NCI-H1048 (cell line): ENCODE measurements at places on chromosomes 16 and 17.

DNA sequence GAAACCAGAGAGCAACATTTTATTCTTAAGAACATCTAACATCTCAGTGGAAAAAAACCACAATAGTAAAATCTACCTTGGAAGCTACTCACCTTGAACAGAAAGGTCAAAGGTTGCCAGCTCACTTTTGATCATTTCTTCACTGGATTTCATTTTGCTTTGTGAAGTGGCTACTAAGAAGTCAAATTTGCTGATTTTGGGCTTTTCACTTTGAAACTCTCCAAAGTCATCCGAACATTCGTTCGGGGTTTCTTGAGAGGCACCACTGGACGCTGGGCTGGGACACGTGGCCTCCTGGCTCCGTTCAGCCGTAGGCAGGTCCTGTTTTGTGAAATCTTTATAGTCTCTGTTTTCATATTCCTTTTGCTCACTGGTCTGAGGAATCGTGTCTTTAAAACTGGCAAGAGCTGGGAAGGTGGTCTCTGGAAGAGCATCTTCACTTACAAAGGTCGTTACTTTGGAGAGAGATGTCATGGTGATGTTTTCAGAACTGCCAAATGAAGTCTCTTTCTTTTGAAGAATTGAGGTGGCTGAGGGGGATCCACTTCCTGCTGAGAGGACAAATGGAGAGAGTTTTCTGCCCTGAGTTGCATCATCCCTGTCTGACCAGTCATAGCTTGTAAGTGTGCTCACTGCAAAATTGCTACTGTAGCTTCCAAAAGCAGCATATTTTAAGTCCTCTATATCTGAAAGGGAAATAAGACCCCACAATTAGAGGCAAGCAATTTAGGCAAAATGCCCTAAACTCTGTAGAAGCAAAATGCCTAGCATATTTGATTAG, 52.4 kb downstream of the DUSP14 start:
- DNase-seq: no peak

DNA sequence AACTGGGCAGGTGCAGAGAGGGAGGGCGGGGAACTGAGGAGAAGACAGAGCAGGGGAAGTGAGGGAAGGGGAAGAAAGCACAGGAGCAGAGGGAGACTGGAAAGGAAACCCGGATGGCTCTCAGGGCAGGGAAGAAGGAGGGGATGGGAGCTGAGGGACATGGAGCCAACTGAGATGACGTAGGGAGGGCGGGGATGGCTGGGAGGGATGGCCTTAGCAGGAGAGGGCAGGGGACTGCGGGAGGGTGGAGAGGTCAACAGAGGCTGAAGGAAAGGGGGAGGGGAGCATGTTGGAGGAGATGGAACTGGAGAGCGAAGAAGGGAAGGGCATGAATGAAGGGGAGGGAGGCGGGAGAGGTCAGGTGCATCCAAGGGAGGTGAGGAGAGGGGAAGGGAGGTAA, 81.9 kb downstream of the KCNJ12 start:
- no peak for DNase-seq

GRCh38 chr17:22600644-22601298, 908.4 kb downstream of the KCNJ18 start:
- peak; percentile 13 for DNase-seq

GRCh38 chr16:61366006-61366405, 670.2 kb downstream of the CDH8 start:
- DNase-seq: no peak

DNA sequence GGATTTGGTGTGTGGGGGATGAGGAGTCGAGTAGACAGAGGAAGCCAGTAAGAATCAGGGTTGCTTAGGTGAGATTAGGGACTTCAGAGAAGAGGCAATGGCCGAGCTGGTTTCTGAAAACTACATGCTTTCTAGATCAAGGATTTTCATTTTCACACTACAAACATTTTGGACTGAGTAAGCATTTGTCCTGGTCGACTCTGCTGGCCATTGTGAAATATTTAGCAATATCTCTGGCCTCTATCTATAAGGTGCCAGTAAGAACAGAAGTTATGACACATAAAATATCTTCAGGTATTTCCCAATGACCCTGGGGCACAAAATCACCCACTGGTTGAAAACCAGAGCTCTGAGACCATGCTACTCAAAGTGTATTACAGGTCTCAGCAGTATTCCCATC, 1275.1 kb upstream of the CDH8 start:
- no peak for DNase-seq

GRCh38 chr16:8943966-8944759, 19.5 kb downstream of the USP7 start:
- no peak for DNase-seq

- DNase-seq: no peak
Observed at GRCh38 chr17:7559320-7560171, 996 bp downstream of the TNFSF13 start.
